ENCODE measurements at places on chromosomes 16 and 17.

- DNase-seq, result peak; percentile 18
Measured at GRCh38 chr16:14101415-14101814, 30.3 kb downstream of the MRTFB start.

DNA sequence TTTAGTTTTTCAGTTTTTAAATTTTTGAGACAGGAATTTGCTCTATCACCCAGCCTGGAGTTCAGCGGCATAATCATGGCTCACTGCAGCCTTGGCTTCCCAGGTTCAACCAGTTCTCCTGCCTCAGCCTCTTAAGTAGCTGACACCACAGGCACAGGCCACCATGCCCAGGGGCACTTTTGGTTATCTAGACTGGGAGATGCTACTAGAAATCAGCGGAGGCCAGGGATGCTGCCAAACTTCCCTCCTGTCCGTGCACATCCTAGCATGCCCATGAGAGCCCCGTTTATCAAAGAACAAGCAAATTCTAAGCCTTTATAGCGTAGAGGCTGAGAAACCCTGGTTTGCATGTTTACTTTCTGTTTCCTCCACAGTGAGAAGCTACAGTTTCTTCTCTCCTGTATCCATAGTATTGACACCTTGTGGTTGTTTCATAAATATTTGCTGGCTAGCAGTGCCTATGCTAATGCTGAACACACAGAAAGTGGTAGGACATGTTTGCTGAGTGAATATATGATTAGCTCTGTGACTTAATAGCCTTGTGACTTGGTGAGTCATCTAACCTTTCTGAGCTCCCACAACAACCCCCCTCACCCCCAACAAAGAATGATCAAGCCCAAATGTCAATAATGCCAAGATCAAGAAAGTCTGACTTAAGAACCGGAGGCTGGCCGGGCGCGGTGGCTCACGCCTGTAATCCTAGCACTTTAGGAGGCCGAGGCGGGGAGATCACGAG lies 39.2 kb upstream of the MAF start:
- peak; percentile 13 for DNase-seq

- no peak for DNase-seq
Measured at GRCh38 chr16:30660424-30661261, 2.4 kb downstream of the FBRS start.

- peak; percentile 79 for DNase-seq
Measured at GRCh38 chr16:17224879-17225281, 245.9 kb downstream of the XYLT1 start.

- peak; percentile 74 for DNase-seq
Measured at GRCh38 chr17:57927048-57927723, 28.0 kb downstream of the CUEDC1 start.

GRCh38 chr16:50841081-50841886 lies 99.4 kb downstream of the CYLD start:
- DNase-seq, result no peak

- DNase-seq, result no peak
Measured at GRCh38 chr16:4194661-4195060, 47.2 kb downstream of the SRL start.

DNA sequence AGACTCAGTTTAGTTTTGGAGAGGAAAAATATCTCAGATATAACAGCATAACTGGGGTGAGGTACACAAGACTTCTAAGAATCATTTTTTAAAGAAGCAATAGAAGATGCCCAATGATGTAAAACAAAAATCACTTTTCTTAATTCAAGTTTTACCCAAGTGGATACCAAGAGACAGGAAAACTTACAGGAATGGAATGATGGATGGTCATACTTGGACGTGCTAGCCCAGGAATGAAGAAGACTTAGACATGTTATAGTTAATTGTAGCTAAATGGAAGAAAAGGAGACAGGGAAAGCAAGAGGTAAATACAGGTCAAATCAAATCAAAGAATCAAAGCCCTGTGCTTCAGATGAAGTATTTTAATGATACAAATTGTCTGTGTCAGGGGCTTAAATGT lies 312.7 kb upstream of the KCNJ16 start:
- DNase-seq, result no peak

GRCh38 chr16:75305364-75306098 lies 54.1 kb upstream of the BCAR1 start:
- peak; percentile 100 for DNase-seq

- peak; percentile 20 for DNase-seq
Measured at GRCh38 chr17:6548034-6548433, 8.3 kb downstream of the PITPNM3 start.

- peak; percentile 94 for DNase-seq
Measured at GRCh38 chr16:30052671-30053372, 12.7 kb upstream of the ALDOA start.

DNA sequence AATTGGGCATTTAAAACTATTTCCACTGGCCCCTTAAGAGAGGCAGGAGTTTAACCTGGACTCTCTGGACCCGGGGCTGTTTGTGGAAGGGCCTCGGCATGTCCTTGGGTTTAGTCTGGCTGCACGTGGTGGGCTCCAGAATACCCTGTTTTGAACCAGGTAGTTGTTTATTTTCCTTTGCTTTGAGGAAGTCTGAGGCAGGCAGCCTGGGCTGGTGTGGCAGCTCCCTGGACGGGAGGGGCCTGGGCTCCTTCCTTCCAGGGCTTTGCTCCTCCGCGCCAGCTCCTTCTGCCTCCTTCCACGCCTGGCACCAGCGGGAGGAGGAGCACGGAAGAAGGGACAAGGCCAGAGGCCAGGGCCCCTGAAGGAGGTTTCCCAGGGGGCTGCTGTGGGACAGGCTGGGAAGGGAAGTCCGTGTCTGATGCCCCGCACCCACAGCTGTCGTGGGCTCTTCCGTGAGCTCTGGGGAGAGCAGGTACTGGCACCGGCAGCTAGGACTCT lies 15.5 kb downstream of the BANP start:
- DNase-seq, result peak; percentile 31

GRCh38 chr17:7111784-7112509 lies 2.7 kb downstream of the ASGR2 start:
- no peak for DNase-seq

GRCh38 chr17:75762513-75763268 lies 2.3 kb downstream of the GALK1 start:
- DNase-seq, result no peak

- peak; percentile 51 for DNase-seq
Measured at GRCh38 chr17:46195939-46196716, 2.9 kb upstream of the KANSL1 start.

GRCh38 chr16:64830653-64831052 lies 291.2 kb downstream of the CDH11 start:
- DNase-seq, result peak; percentile 1

GRCh38 chr16:67137605-67138004 lies 13.2 kb downstream of the B3GNT9 start:
- no peak for DNase-seq

- peak; percentile 85 for DNase-seq
Measured at GRCh38 chr17:58317421-58318064, 11.1 kb downstream of the TSPOAP1 start.

GRCh38 chr17:9364837-9365430 lies 210.7 kb downstream of the STX8 start:
- DNase-seq, result no peak

GRCh38 chr17:40734018-40734417 lies 21.1 kb downstream of the KRT25 start:
- no peak for DNase-seq

- DNase-seq, result no peak
Measured at GRCh38 chr16:8739151-8739550, 58.3 kb downstream of the TMEM186 start.

- no peak for DNase-seq
Measured at GRCh38 chr16:49947907-49948678, 76.9 kb upstream of the CNEP1R1 start.

- DNase-seq, result peak; percentile 94
Measured at GRCh38 chr16:50603206-50604064, 55.2 kb downstream of the NKD1 start.

GRCh38 chr17:58217766-58218165 lies 1.3 kb downstream of the MKS1 start:
- no peak for DNase-seq

DNA sequence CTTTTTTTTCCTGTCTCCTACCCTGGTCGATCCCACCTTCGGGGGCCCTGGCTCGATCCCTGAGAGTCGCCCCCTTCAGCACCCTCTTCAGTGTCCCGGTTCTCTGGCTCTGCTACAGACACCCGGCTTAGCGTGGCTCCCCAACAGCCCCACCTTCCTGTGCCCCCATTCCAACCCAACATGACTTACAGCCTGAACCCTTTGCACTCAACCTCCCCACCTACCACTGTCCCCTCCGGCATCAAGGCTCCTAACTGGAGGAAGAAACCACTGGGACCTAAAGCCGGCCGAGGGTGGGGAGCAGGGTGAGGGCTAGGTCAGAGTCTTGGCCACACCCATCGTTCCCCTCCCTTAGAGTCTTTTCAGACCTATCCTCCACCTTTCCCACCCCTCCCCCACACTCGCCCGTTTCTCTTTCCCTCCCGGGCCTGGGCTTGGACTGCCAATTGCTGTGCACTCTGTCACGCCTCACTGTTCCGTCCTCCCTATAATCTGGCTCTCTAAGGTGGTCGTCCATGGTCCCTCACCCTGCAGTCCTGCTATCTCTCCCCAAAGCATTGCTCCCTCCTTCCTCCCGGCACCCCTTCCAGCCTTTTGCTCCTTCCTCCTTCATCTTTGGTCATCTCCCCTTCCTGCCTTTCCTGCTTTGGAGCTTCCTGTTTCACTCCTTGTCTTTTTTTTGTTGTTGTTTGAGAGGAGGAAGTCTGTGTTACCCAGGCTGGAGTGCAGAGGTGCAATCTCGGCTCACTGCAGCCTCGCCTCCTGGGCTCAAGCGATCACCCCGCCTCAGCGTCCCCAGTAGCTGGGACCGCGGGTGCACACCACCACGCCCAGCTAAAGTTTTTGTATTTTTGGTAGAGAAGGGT lies 890 bp upstream of the CLDN7 start:
- DNase-seq, result no peak

DNA sequence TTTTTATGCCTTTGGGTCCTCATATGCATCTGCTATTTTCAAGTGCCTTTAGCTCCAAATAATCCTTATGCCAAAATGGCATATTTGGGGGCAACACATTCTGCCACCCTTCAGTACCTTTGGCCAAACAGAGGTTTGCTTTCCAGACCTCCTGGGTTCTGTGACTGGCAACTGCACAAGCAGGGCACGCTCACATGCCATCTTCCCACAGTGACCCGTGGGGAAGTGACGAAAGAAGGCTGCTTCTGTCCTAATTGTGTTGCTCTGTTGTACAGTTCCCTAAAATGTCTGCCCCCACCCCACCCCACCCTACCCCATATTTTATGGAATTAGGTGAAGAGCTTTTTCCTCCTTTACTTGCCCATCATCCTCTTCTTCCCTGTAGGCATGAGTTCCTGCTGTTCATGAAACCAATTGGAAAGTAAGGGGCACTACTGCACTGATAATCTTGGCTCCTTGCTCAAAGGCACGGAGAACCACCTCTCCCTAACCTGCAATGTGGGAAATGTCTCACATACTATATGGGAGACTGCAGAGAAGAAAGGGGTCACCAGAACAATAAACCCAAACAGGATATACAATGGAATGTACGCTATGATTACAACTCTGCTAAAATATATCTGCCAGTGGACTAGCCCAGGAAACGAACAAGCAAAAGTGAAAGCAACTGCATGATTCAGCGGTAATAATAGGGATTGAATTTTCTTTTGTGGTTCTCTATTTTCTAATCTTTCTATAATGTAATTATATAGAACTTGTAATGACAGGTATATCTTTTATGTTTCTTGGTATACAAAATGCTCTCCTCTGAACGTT lies 3.3 kb upstream of the SLFN12L start:
- DNase-seq, result peak; percentile 67

DNA sequence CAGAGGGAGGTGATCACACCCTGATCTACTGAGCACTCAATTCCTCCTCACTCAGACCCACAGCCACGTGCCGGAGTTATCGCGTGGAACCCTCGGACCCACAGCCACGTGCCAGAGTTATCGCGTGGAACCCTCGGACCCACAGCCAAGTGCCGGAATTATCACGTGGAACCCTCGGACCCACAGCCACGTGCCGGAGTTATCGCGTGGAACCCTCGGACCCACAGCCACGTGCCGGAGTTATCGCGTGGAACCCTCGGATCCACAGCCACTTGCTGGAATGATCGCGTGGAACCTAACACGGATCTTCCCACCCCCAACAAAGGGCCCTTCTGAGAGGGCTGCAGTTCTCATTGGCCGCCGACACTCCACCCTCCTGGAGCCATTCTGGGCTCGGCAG lies 97.7 kb downstream of the PGS1 start:
- DNase-seq, result no peak

GRCh38 chr16:30786936-30787612 lies at the start of gene ZNF629:
Gene ZNF629, minus strand, starts transcription at chr16:30787205. Its CDS starts 2,723 bp downstream, at chr16:30784482.
- peak; percentile 67 for DNase-seq

- peak; percentile 45 for DNase-seq
Measured at GRCh38 chr16:12559714-12560113, 244.0 kb downstream of the CPPED1 start.

DNA sequence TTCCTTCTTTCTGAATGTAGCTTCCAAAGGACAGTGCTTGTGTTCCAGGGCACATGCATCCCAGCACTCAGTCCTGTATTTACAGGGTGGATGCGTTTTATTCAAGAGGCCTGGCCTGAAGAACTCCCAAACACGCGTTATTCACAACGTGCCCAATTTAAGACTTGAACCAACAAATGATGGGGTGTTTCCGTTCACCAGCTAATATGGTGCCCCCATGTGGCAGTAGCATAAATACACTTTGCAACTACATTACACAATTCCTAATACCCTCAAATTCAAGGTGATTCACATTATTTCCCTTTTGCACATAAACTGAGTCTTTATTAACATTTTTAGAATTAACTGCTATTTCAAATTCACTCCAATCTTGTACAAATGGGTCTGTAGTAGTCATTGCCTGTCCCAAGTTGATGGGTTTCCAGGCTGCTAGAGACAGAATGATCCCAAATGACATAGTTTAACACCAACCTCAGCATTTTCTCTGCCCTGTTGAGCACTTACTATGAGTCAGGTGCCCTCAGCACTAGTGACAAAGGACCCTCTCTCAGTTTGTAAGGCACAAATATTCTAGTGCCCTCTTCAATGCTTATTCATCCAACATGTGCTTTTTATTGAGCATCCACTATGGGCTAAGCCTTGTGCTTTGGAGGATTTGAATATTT lies 26.9 kb downstream of the HSD17B2 start:
- peak; percentile 69 for DNase-seq

GRCh38 chr16:82628088-82628423 lies 1.3 kb downstream of the CDH13 start:
- DNase-seq, result peak; percentile 81

DNA sequence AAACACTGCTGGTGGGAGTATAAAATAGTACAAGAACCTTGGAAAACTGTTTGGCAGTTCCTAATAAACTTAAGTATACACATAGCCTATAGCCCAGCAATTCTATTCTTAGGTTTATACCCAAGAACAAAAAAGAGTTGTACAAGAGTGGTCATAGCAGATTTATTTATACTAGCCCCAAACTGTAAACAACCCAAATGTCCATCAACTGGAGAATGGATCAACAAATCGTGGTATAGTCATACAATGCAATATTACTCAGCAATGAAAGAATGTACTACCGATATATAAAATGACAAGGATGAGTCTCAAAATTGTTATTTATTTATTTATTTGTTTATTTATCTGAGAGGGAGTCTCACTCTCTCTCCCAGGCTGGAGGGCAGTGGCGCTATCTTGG lies 23.1 kb downstream of the GNGT2 start:
- DNase-seq, result peak; percentile 34
